Forelimb muscle (tissue), 1 donor: ENCODE measurements at places on chromosomes 11 and 22. TPM values are rescaled to one million over a fixed set of nuclear protein-coding genes. Genes with fewer than 3 reads are reported as not detected.

DNA sequence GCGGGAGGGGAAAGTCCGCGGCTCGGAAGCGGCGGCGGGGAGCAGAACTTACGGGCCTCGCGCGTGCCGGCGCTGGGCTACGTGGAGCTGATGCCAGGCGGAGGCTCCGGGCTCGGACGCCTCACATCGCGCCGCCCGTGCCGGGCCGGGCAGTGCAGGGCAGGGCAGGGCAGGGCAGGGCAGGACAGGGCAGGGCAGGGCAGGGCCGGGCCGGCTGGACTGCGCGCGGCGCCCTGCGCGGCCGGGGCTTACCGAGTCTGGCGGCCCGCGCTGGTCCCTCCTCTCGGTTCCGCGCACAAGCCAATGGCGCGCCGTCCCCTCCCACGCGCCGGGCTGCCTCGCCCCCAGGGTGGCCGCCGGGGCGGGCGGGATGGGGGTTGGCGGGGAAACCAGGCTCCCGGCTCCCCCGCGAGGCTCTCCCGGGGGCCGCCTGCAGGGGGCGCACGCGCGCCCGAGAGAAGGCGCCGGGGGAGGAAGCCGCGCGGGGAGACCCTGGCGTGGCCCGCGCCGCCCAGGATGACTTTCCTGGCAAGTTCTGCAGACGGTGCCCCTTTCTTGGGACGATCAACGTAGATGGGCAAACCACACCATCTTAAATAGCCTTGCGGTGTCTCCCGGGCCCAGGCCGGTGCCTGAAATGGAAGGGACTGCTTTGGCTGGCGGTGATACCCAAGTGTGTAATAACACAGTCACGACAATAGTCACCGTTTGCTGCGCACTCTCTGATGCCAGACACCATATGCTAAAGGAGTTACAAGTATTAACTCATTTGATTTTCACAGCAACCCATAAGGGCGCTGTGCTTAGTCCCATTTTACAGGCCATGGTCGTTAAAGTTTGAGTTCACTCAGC is at the start of gene TP53I11:
Gene TP53I11, minus strand, starts transcription at position 259 of the 852 bp plus-strand sequence. CDS start 12,548 bp downstream, outside the sequence.
- no peak for DNase-seq

DNA sequence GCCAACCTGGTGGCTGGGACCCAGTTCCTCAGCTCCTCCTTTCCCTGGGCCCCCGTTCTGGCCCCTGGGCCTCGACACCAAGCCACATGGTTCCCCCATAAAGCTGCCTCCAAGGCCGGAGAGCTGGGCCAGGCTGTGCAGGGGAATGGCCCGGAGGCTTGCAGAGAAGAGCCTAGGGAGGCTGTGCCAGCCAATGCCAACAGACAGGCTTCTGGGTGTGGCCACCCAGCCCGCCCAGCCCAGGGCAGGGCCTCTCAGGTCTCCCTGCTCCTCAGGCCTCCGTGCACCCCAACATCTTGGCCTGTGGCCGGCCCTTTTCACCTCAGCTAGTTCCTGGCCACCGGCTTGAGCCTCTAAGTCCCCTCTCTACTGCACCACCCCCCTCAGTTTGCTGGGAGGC is 17.4 kb upstream of the FLRT1 start:
- DNase-seq, result no peak

DNA sequence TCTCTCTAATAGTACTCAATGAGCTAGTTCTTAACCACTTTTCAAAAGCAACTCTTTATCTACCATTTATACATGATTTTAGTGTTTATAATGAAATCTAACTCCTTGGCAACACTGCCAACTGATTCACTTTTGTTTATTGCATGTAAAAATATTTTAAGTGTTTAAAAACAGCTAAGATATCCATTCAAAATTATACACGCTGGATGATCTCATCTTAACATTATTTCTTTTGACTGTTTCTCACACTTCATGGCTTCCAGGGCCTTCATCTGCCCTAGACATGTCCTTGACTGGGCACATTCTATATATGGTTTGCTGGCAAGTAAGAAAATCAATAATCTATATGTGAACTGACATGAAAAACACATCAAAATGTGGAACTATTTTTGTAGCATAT is 414.6 kb upstream of the LUZP2 start:
- no peak for DNase-seq

GRCh38 chr22:43560651-43561050 is 148.8 kb downstream of the MPPED1 start:
- no peak for DNase-seq

- no peak for DNase-seq
Observed at GRCh38 chr22:26276529-26277160, 107.4 kb downstream of the SEZ6L start.

DNA sequence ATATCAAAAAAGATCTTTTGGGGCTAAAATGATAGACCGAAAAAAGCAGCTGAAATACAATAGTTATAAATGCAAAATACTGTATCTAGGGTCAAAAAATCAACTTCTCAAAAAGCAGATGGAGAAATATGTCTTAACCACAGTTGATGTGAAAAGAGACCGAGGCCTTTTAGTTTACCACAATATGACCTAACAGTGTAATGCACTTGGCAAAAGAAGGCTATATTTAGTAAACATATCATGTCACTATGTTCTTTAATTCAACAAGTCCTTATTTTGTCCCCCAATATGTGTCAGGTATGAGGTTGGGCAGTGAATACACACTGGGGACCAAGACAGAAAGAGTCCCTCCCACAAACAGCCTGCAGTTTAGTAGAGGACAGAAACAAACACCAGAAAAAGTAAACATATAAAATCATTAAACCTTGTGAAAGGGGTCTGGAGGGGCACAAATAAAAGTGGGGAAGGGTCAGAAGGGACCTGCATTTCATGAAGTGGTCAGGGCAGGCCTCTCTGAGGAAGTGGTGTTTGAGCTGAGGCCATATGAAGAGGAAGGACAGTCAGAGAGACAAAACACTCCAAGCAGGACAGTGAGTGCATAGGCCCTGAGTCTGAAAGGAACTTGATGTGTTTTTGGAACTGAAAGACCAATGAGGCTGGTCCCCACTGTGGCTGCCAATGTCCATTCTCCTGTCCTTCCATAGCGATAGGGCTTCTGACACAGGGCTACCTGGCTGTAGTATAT is 53.4 kb downstream of the LIF start:
- DNase-seq, result no peak

- DNase-seq, result no peak
Observed at GRCh38 chr22:29145321-29146072, 60.2 kb upstream of the EMID1 start.

DNA sequence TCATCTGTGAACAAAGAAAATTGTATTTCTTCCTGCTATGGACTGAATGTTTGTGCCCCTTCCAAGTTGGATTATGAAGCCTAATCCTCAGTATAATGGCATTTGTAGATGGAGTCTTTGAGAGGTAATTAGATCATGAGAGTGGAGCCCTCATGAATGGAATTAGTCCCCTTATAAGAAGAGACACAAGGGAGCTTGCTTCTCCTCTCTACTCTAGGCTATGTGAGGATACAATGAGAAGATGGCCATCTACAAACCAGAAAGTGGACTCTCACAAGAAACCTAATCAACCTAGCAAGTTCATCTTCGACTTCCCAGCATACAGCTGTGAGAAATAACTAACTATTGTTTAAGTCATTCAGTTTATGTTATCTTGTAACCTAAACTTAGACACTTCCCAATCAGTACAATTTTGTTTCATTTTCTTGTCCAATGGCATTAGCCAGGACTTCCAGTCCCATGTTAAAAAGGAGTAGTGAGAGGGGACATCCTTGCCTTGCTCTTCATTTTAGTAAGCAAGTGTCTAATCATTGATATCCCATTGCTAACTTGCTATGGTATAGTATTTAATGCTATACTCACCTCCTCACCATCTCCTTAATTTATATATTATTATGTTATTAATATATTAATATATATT is 45.7 kb downstream of the PDGFD start:
- no peak for DNase-seq

GRCh38 chr22:44183287-44183588 is 2.5 kb downstream of the PARVG start:
- no peak for DNase-seq

- DNase-seq, result no peak
Observed at GRCh38 chr22:48099251-48099650, 1336.8 kb downstream of the TBC1D22A start.

DNA sequence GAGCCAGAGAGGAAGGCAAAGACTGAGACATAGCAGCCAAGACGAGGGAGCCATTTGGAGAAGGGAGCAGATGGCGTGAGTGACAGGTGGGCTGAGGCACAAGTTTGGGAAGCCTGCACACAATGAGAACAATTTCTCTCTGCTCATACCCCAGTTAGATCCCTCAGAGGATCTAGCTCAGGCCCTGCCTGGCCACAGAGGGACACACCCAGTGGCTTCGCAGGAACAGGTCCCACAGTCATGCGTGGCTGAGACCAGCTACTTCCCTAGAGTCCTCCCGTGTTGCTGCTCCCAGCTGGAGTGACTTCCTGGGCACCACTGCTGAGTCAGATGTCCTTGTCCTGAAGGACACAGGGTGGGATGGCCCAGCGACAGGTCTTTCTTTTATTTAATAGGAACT is 33.4 kb upstream of the LYVE1 start:
- no peak for DNase-seq

DNA sequence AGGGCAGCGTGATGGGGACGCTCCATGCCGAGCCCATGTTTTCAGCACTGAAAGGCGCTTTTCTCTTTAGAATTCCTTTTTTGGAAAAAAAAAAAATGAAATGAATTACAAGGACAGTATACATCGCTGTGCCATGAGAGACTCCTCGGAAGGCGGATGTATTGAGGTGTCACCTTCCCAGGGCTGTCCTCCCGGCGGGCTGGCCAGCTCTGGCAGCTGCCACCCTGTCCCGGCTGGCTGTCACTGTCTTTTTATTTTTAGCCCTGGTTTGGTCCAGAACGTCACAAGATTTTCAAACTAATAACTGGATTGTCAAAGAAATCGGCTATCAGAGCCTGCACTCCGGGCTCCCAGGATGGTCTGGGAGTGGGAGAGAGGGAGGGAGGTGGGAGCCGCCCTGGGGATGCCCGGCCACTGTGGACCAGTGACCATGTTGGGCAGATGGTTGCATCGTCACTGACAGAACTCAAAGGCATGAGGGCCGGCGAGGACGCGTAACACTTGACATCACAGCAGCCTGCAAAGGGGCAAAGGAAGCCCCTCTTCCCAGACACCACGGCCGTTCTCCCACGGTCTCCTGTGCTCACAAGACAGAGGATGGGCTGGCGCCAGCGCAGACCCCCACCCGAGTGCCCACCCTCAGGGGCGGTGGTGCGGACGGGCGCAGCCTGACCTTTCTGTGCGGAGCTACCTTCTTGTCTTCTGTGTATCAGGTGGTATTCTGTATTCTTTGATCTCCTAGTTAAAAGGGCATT is 392.9 kb downstream of the TBC1D22A start:
- no peak for DNase-seq

DNA sequence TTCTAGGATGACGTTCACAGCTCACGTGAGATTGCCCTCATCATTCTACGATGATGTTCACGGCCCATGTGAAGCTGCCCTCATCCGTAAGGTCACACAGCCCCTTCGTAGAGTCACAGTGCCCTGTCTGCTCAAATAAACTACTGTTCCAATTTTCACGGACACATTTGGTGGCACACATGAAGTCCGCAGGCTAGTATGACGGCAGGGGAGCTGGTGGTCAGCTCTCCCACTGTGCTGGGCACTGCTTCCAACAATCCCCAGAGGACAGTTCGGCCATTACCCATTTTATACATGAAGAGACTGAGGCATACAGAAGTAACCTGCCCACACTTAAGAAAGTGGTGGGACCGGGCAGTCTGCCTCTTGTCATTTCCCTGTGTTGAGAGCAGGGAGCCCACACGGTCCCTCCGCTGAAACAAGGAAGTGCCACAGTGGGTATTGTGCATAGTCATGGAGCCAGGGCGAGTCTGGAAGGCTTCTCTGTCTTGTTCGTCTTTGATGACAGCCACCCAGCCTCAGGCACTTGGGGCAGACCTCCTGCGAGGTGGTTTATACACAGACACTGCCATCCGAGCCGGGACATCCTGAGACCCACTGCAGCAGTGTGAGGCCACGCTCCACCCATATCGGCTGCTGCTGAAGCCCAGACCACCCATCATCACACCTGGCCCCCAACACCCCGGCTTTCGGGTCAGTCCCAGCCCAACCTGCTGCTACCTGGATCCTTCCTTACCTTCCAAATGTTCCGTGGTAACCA is 114.3 kb downstream of the PHF21B start:
- DNase-seq, result no peak

DNA sequence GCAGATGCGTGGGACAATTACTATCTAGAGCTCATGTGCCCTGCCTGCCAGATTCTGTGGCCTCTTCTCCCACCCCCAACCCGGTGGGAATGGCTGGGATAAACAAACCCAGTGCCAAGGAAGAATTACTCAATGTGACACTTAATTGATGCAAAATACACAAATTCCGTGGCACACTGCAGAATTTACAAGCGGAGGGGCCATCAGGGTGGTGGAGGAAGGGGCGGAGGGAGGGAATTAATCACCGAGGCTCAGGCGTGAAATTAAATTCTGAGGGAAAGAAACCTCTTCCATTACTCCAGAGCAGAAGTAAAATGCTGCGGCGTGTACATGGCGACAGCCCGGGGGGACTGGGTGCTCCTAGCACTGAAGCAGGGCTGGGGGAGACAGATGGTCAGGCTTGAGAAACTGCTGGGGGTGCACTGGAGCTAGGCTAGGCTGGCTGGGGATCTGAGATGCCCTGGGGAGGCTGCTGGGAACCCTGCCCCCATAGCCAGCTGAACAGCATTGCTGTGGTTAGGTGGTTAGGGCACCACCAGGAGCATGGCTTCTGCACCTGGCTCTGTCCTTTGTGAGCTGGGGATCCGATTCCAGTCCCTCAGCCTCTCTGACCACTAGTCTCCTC is 200.6 kb downstream of the CEP164 start:
- no peak for DNase-seq

- DNase-seq, result no peak
Observed at GRCh38 chr11:111733016-111733415, 33.2 kb downstream of the PPP2R1B start.

GRCh38 chr11:95799546-95799945 is 9.2 kb downstream of the CEP57 start:
- DNase-seq, result no peak

- no peak for DNase-seq
Observed at GRCh38 chr11:89484896-89485295, 6.3 kb downstream of the NOX4 start.

- DNase-seq, result no peak
Observed at GRCh38 chr22:40436505-40437431, 66.4 kb downstream of the SGSM3 start.

GRCh38 chr22:49451070-49451840 is 376.4 kb downstream of the BRD1 start:
- no peak for DNase-seq

- no peak for DNase-seq
Observed at GRCh38 chr22:47112582-47112965, 350.1 kb downstream of the TBC1D22A start.

- DNase-seq, result no peak
Observed at GRCh38 chr11:95692526-95693260, 96.9 kb downstream of the FAM76B start.

PDGFB gene
- polyA plus RNA-seq, result 18.3 TPM

ZNF215 gene
- polyA plus RNA-seq, result 0.49 TPM

RTN4R gene
- 19.9 TPM for polyA plus RNA-seq

ADAMTS15 gene
- polyA plus RNA-seq, result 19.5 TPM

GPHA2 gene
- polyA plus RNA-seq, result 0.35 TPM

ZP1 gene
- not detected for polyA plus RNA-seq

SMIM35 gene
- 0.32 TPM for polyA plus RNA-seq

OTUB1 gene
- 45.5 TPM for polyA plus RNA-seq

MS4A12 gene
- not detected for polyA plus RNA-seq

TMEM45B gene
- 0.48 TPM for polyA plus RNA-seq

MS4A3 gene
- polyA plus RNA-seq, result 0.80 TPM

OSM gene
- polyA plus RNA-seq, result 0.08 TPM

PATE4 gene
- not detected for polyA plus RNA-seq

USH1C gene
- 0.85 TPM for polyA plus RNA-seq
